ENCODE measurements at places on chromosomes 13 and 19.
A peak's percentile ranks its signal among the peaks of the same experiment; 100 is the strongest.

GRCh38 chr19:38463365-38463764 is 29.9 kb downstream of the RYR1 start:
- no peak for DNase-seq

- DNase-seq, result no peak
These were observed at the start of gene COMP for GRCh38 chr19:18790566-18791314. Gene COMP, minus strand, starts transcription at chr19:18791305. Its CDS starts 36 bp downstream, at chr19:18791269.

DNA sequence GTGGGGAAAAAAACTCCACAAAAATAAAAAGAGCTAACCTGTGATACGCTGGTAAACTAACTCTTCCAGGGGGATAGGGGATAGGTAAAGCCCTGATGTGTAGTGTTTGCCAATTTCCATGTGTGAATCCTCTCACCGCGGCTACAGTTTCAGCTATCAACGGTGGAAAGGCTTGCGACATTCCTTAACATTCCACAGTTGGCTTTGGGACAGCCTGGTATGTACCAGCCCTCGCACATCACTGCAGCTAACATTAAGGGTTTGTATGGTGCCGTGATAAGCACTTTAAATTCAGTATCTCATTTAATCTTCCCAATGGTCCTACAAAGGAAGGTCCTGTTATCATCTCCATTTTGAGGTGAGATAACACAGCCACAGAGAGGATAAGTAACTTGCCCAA is 112.4 kb downstream of the KATNAL1 start:
- DNase-seq, result no peak

DNA sequence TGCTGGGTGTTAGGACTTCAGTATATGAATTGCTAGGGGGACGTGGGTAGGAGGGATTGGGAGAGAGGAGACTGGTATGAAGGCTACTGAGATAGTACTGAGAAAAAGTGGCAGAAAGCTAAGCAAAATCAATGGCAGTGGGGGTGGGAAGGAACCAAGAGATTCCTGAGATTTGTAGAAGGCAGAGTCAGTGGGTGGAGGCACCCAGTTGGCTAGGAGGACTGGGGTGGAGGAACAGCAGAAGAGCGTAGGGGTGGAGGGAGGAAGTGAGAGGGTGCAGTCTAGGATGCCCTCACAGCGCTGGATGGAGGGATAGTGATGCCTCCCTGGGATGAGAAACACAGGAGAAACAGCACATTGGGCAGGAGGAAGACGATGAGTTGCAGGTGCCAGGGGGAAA is 5.6 kb upstream of the MEDAG start:
- DNase-seq, result no peak

GRCh38 chr19:46602392-46603194 is 1.5 kb downstream of the CALM3 start:
- DNase-seq, result peak; percentile 49

Data from stimulated activated CD4-positive, alpha-beta T cell treated with anti-CD3 and anti-CD28 coated beads, TNF-alpha, amount 100 ng/mL, for 4 hours (primary cell).